ENCODE measurements at places on chromosomes 13 and 19.
A peak's percentile ranks its signal among the peaks of the same experiment; 100 is the strongest.

- no peaks in the 10 kb centered on the region for H3K27me3 ChIP-seq
- ATAC-seq: no peak
- H3K27ac ChIP-seq: no peak overlapping the region
- no peak overlapping the region for H3K4me3 ChIP-seq
- H3K36me3 ChIP-seq: no peaks in the 10 kb centered on the region
Measured at GRCh38 chr19:48613024-48613851, 1.6 kb downstream of the FAM83E start.

- no peak overlapping the region for H3K4me3 ChIP-seq
- H3K36me3 ChIP-seq: no peaks in the 10 kb centered on the region
- H3K27ac ChIP-seq: no peak overlapping the region
- no peaks in the 10 kb centered on the region for H3K27me3 ChIP-seq
- no peaks in the 10 kb centered on the region for H3K4me1 ChIP-seq
Measured at GRCh38 chr13:101204270-101205020, 211.9 kb downstream of the NALCN start.

DNA sequence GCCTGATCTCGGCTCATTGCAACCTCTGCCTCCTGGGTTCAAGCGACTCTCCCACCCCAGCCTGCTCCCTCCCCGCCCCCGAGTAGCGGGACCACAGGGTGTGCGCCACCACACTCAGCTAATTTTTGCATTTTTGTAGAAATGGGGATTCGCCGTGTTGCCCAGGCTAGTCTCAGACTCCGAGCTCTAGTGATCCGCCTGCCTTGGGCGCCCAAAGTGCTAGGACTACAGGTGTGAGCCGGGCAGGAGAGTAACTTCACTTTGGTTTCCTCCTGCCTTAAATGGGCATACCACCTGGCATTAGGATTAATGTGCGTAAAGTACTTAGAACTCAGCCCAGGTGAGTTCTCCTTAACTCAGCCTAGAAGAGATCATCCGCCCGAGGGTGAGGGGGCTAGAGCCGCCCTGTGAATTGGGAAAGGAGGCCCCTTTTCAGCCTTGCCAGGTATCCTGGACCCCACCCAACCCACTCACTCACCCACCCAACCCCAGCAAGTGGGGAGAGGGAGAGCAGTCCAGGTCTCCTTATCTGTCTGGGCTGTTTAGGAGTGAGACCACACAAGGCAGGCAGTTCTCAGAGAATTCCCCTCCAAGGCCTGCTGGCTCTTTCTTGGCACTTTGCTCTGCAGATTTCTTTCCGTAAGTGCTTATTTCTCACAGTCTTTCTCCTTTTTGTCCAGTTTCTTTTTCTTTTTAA lies 1.2 kb upstream of the ZFP36 start:
- H3K27ac ChIP-seq: peak overlapping the region; percentile 99
- no peak for ATAC-seq
- H3K4me1 ChIP-seq: peaks cover 21% of the 10 kb centered on the region
- H3K4me3 ChIP-seq: peak overlapping the region; percentile 84
- H3K36me3 ChIP-seq: peaks cover 22% of the 10 kb centered on the region

DNA sequence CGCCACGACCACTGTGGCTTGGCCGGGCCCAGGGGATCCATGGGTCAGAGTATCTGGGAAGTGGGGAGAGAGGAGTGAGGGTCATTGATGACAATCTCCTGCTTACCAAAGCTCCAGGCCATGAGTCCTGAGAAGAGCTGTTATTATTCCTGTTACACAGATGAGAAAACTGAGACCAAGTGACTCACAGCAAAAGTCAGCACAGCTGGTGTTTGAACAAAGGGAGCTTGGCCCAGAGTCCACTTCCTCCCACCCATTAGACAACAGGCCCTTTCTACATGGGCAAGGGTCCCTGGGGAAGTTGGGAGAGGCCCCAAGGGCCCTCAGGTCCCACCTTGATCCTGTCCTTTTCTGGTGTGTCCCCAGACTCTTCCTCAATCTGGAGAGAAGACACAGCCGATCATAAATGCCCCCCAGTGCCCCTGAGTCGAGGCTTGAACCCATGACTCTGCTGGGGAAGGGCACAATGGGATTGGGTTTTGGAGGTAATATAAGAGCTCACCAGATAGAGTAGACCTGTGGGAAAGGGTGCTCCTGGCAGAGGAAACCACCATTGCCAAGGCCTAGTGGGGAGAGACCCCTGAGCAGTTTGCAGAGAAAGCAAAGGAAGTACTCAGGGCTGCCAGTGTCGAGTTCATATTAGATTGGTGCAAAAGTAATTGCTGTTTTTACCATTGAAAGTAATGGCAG lies 6.8 kb downstream of the FUT6 start:
- no peak overlapping the region for H3K4me3 ChIP-seq
- H3K27me3 ChIP-seq: peaks cover 23% of the 10 kb centered on the region
- no peak for ATAC-seq
- no peaks in the 10 kb centered on the region for H3K4me1 ChIP-seq
- no peak overlapping the region for H3K27ac ChIP-seq

DNA sequence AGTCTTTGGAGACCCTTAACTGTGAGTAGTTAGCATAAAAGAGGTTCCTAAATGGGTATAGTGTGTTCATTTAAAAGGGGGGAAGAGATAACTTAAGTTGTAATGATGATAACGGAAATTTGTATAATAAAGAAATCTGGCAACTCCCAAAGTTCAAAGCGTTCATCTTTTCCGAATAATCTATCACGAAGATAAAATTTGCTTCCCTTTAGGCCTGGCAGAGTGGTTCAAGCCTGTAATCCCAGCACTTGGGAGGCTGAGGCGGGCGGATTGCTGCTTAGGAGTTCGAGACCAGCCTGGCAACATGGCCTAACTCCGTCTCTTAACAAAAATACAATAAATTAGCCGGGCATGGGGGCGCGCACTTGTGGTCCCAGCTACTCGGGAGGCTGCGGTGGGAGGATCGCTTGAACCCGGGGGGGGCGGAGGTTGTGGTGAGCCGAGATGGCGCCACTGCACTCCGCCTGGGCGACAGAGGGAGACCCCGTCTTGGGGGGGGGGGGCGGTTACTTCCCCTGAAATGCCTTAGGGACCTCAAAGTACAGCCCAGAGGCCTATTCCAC lies 934 bp downstream of the N4BP2L2 start:
- peak overlapping the region; percentile 95 for H3K4me3 ChIP-seq
- H3K4me1 ChIP-seq: peaks cover 55% of the 10 kb centered on the region
- H3K27ac ChIP-seq: peak overlapping the region; percentile 91
- no peak for ATAC-seq
- H3K27me3 ChIP-seq: no peaks in the 10 kb centered on the region

DNA sequence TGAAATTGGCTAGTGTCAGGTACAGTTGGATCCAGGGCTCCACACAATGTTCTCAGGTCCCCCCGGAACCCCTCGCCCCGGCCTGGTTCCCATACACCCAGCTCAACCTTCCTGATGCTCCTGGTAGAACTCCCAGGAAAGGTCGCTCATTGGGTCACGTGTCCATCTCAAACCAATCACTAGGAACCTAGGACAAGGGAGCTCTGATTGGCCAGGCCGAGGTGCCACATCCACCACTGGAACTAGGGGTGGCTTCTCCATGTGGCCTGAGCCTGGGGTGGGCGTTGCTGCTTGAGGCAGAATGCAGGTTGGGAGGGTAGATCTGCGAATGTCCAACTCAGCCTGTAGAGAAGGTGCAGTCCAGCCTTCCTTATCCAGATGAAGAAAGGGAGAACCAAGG lies 6.9 kb upstream of the MEF2B start:
- H3K4me3 ChIP-seq: no peak overlapping the region
- no peak for ATAC-seq
- no peak overlapping the region for H3K27ac ChIP-seq
- H3K27me3 ChIP-seq: no peaks in the 10 kb centered on the region
- H3K36me3 ChIP-seq: no peaks in the 10 kb centered on the region
- no peaks in the 10 kb centered on the region for H3K4me1 ChIP-seq

- no peaks in the 10 kb centered on the region for H3K4me1 ChIP-seq
- H3K36me3 ChIP-seq: peaks cover 41% of the 10 kb centered on the region
Measured at GRCh38 chr13:73000027-73000674, 58.7 kb upstream of the KLF5 start.

GRCh38 chr19:22620401-22620800 lies 13.7 kb upstream of the ZNF492 start:
- no peak overlapping the region for H3K4me3 ChIP-seq

GRCh38 chr13:34749046-34749445 lies 193.0 kb upstream of the NBEA start:
- no peak for ATAC-seq
- H3K27ac ChIP-seq: no peak overlapping the region
- H3K27me3 ChIP-seq: no peaks in the 10 kb centered on the region
- no peaks in the 10 kb centered on the region for H3K36me3 ChIP-seq
- H3K4me1 ChIP-seq: no peaks in the 10 kb centered on the region

DNA sequence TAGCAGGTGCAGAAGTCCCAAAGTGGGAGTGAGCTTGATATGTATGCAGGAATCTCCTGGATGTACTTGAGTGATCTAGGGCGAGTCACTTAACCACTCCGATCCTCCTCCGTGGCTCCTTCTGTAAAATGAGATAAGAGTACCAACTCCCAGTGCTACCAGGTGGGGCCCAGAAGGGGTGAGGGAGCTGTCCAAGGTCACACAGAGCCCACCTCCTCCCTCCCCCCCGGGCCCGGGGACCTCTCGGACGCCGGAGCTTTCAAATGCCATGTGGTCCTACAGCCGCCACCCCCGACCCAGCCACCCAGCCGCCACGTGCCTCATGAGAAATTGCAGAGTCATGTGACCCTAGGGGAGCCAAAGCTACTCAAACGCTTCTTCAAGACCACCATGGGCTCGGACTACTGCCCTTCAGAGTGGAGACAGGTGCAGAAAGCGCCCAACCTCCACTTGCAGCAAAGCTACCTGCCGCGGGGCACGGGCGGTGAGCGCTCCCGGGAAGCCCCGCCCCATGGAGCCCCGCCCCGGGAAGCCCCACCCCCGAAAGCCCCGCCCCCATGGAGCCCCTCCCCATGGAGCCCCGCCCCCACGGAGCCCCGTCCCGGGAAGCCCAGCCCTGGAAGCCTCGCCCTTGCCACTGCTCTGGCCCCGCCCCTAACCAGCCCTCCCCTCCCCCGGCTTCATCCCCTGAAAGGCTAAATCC lies 10.1 kb upstream of the ZNF358 start:
- H3K36me3 ChIP-seq: no peaks in the 10 kb centered on the region
- H3K27ac ChIP-seq: no peak overlapping the region
- no peak overlapping the region for H3K4me3 ChIP-seq
- ATAC-seq: peak; percentile 17
- peaks cover 53% of the 10 kb centered on the region for H3K27me3 ChIP-seq

DNA sequence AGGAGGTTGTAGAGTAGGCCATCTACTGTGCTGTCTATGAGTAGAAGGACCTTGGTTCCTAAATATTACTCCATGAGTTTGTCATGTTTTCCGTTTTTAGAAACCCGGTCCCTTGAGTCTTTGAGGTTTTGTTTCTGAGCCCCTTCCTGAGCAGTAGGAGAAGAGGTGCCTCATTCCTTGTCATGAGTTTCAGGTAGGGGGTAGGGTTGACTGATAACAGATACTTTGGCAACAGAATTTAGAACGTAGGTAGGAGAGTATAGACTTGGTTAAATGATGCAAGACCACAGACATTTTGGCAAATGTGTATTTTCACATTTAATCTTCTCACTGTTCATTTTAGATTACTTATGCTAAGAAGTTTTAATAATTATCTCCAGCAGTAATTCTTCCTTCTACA lies 24.6 kb downstream of the LMO7 start:
- no peaks in the 10 kb centered on the region for H3K36me3 ChIP-seq
- no peaks in the 10 kb centered on the region for H3K27me3 ChIP-seq
- ATAC-seq: no peak
- H3K4me1 ChIP-seq: no peaks in the 10 kb centered on the region

GRCh38 chr19:58406818-58407657 lies 1.4 kb upstream of the ZNF584 start:
- H3K36me3 ChIP-seq: no peaks in the 10 kb centered on the region
- H3K4me1 ChIP-seq: peaks cover 14% of the 10 kb centered on the region
- ATAC-seq: no peak

GRCh38 chr19:29836409-29836825 lies 24.6 kb downstream of the CCNE1 start:
- no peak overlapping the region for H3K27ac ChIP-seq
- ATAC-seq: no peak
- H3K36me3 ChIP-seq: no peaks in the 10 kb centered on the region
- H3K4me3 ChIP-seq: no peak overlapping the region
- peaks cover 38% of the 10 kb centered on the region for H3K27me3 ChIP-seq

GRCh38 chr13:106449096-106449495 lies 86.4 kb downstream of the EFNB2 start:
- H3K4me3 ChIP-seq: no peak overlapping the region
- H3K27me3 ChIP-seq: no peaks in the 10 kb centered on the region
- no peak overlapping the region for H3K27ac ChIP-seq
- H3K36me3 ChIP-seq: no peaks in the 10 kb centered on the region

DNA sequence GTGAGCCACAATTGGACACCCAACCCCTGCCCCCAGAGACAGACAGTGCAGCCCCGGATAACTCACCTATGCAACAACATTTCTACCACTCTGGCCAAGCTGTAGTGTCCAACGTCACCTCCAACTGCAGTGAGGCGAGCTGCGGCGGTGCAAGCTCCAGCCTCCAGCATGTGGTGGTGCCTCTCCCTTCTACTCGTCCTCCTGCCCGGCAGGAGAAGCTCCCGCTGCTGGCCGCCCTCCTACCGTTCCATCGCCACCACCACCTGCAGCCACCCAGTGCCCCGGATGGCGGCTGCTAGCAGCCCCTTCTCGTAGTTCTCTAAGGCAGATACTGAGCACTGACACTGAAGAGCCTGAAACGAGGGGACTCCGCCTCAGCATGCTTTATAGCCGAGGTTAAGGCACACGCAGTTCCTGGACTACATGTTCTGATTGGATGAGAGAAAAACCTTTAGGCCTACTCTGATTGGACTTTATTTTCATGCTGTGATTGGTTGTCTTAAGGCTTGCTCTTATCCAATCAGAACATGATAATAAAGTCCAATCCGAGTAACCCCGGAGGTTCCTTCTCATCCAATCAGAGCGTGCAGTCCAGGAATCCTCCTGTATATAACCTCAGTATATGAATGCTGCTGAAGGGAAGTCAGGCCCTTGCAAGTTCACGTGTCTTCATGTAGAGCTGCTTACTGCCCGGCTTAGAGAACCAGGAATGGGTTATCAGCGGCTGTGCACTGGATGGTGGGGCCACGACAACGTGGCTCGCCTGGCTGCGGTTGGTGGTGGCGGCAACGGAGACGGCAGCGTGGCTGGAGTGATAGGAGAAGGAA lies 63.5 kb downstream of the TUBA3C start:
- no peaks in the 10 kb centered on the region for H3K36me3 ChIP-seq
- H3K4me3 ChIP-seq: no peak overlapping the region
- no peak for ATAC-seq
- H3K27ac ChIP-seq: no peak overlapping the region
- H3K4me1 ChIP-seq: no peaks in the 10 kb centered on the region
- no peaks in the 10 kb centered on the region for H3K27me3 ChIP-seq

GRCh38 chr13:59856281-59856810 lies 307.4 kb downstream of the DIAPH3 start:
- no peaks in the 10 kb centered on the region for H3K4me1 ChIP-seq
- ATAC-seq: no peak
- no peak overlapping the region for H3K27ac ChIP-seq
- no peaks in the 10 kb centered on the region for H3K27me3 ChIP-seq
- no peaks in the 10 kb centered on the region for H3K36me3 ChIP-seq
